ENCODE measurements at places on chromosomes 7 and 10.

DNA sequence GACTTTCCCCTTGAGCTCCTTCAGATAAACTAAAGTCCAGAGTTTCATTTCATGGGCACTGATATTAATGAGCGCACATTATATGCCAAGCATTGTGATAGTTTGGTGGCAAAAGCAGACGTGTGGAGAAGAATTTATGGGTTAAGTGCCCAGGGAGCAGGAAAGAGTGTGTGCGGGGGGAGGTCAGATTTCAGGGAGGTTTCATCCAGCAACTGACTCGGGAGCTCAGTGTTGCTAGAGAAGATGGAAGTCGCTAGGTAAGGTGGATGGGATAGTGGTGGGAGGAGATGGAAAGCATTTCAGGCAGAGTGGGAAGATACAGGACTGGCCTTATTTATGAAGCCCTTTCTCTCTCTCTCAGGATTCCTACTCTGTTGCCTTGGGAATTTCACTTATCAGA is 223.0 kb downstream of the SNX10 start:
- no peak for DNase-seq

DNA sequence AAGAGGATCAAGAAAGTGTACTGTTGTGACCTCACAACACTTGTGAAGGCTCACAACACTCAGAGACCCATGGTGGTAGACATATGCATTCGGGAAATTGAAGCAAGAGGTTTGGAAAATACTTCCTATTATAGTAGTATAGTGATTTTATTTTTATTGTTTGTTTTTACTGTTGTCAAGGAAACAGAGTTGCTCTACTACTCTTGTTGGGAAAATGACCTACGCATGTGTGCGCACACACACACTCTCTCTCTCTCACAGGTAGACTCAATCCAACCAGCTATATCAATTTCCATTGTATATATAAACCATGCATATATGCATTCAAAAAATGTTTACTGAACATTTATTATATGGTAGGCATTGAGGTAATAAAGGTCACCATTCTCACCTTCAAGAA is 63.7 kb upstream of the PRR15 start:
- DNase-seq: no peak

DNA sequence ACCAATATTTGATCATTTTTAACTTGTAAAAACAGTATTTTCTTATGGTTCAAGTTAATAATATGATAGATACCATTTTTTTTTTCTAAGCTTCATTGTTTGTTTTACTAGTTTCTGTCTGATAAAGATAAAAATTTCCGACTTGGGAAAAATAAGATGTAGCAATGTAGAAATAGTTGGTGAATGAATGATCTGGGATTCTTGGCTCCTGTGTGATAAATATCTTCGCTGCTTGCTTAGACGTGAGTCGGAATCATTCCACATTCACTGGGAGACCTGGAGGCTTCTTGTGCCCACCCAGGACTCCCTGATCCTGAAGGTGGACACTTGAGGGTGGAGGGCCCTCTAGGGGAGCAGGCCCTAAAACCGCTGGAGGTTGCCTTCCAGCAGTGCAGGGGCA is 47.9 kb downstream of the EXOC4 start:
- no peak for DNase-seq

- DNase-seq: no peak
These were observed 162.7 kb upstream of the ITGB1 start for GRCh38 chr10:33120700-33121099.

GRCh38 chr10:127368101-127368500 is 171.7 kb upstream of the INSYN2A start:
- no peak for DNase-seq

DNA sequence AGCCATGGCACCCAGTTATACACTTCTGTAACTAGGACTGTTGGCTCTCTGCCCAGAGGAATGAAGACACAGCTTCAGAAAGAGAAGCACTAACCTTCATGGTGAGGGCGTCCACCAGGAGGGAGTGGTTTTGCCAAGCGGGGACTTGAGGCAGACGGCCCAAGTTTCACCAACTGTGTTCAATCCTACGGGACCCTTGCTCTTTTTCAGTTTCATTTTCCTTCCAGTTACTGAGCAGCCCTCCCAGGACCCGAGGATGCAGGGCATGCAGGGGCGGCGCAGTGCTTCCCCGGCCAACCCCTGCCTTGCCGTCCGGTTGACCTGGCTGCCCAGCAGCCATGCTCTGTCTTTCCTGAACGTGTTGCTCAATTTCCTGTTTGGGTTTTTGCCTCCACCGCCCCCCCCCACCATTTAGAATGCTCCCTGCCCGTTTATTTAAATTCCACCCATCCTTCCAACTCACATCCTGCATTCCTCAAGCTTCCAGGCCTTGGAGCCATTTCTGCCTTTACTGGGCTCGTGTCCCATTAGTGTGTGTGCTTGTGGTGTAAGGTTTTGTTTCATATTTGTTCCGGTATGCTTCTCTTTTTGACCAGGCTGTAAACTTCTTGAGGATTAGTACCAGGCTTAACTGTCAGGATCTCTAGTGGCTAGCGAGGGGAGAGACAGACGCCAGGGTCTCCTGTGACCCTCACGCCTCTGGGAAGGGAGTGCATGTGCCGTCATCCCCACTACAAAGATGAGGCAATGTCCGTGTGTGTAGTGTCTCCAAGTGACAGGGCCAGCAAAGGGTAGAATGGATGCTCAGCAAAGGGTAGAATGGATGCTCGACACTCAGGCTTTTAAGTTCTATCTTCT is 31.6 kb downstream of the IL15RA start:
- DNase-seq: no peak

- DNase-seq: no peak
These were observed 33.2 kb downstream of the HIF1AN start for GRCh38 chr10:100568912-100569311.

DNA sequence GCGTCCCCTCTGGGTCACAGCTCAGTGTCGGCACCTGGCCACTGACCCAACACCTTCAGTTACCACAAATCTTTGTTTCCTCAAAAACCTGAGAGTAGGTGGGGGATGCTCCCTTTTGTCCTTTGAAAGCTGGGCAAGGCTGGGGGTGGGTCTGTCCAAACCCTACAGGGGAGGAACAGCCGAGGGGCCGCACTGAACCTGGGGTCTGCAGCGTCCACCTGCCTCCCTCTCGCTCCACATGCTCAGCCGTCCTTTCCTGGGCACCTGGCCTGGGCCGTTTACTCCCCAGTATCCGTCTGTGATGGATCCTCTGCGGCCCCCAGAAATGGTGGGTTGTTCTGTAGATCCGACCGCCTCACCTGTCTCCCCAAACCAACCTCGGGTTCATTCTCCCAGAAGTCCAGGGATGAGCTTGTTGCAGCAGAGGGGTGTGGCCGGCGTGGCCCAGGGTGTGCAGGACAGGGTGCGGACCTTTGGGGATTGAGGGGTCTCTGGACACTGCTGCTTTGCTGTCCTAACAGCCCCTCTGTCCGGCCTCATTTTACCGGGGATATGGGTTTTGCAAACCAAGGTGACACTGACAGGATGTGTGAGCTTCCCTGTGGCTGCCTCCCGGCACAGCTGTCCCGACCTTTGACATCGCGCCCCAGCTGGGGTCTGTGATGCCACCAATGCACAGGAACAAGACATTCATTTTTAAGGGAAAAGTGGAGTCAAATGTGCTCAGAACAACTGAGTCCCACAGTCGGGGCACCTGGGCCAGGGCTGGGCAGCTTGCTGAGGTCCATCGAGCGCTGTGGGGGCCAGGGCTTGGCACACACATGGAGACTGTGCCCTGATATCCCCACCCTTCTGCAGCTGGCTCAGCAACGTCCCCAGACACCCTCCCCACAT is 115.9 kb downstream of the VIPR2 start:
- peak; percentile 4 for DNase-seq

DNA sequence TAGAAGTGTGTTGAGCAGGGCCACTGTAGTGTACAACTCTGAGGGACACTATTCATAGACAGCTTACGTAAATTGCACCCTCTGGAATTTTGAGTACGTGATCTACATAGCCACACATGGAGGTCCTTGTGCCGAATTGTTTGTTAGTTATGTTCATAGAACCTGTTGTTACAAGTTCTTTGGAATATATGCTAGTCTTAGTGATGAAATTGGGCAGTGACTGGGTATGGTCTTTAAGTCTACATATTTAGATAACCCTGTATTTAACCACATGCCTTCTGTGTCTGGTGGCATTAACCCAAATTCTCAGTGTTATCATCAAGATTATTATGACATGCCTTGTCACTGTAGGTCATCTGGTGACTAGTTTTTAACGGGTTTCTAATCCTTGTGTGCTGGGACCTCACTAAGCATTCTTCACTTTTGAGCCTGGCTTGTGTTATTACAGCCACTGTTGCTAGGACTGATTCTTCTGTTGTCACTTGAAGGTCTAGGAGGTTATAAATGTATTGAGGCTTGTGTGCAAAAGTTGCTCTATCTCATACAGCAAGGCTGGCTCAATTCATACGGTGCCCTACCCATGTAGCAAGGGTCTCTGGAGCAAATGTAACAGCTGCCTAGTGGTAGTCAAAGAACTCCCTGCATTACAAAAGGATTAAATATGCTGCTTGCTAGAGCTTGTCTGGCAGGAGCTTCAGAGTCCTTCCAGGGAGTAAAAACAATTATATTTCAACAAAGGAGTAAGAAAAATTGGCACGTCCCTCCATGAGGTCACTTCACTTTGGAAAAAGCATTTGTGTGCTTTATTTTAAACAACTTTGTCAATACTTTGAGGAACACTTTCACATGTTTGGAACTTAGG is 65.4 kb downstream of the CDK14 start:
- DNase-seq: peak; percentile 61

GRCh38 chr7:110983822-110984456 is 107.0 kb upstream of the LRRN3 start:
- DNase-seq: no peak

GRCh38 chr10:76251841-76252671 is 820.6 kb downstream of the LRMDA start:
- no peak for DNase-seq

DNA sequence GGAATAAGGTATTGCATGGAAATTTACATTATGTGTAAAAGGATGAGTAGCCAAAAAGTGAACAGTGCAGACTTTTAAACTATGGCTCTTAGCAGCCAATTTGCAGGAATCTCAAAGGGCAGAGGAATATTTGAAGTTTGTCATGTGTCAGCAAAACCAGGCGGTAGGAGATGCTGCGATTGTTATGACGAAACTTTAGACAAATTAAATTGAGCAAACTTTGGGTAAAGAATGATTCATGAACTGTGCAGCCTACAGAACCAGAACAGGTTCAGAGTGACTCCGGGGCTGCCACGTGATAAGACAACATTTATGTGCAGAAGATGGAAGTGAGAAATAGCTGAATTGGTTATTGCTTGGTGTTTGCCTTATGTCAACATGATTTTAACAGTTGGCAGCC is 39.2 kb upstream of the CCDC6 start:
- DNase-seq: no peak

DNA sequence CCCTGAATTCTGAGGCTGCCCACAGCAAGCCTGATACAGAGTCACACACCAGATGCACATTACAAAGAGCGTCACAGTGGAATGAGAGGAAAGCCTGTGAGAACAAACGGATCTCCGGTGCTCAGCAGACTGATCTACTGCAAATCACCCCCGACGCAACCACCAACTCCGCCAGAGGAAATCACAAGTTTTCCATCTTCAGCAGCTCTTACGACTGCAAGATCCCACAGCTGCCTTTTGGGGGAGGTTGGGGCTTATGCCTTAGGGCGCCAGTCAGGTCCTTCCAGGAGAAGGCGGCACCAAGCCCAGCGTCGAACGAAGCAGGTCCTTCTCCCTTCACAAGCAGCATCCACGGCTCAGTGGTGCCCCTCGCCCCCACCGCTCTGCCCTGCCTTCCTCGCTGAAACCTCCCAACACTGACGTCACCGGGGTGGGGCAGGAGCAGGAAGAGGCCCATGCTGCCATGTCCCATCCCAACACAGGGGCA is 32.5 kb downstream of the PTPRN2 start:
- no peak for DNase-seq

DNA sequence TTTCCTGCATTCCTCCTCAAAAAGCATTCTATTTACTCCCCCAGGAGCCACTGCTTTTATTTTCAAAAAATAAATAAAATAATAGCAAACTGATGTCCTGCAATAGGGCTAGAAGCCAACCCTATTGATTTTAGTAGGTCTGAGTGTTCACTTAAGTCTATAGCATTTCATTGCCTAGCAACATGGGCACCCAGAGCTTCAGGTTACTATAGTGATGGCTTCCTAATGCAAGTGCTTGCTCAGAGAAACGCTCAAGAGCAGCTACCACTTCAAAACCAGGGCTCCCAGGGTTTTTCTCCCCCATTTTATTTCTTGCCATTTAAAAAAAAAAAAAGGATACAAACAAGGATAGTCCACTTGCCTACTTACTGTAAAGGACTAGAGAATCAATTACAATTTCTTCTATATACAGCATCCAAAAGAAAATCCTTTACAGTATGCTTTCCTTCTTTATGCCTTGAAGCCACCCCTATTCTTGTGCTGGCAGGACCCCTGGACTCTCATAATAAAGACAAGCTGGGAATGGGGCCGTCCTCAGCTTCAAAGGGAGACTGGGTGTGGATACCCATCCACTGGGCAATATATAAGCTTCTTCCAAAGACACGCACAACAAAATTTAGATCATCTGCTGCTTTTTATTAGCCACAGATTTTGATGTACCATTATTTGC is 133.3 kb downstream of the VPS41 start:
- no peak for DNase-seq

- DNase-seq: no peak
These were observed 232.3 kb downstream of the ADAM12 start for GRCh38 chr10:126156012-126156411.

DNA sequence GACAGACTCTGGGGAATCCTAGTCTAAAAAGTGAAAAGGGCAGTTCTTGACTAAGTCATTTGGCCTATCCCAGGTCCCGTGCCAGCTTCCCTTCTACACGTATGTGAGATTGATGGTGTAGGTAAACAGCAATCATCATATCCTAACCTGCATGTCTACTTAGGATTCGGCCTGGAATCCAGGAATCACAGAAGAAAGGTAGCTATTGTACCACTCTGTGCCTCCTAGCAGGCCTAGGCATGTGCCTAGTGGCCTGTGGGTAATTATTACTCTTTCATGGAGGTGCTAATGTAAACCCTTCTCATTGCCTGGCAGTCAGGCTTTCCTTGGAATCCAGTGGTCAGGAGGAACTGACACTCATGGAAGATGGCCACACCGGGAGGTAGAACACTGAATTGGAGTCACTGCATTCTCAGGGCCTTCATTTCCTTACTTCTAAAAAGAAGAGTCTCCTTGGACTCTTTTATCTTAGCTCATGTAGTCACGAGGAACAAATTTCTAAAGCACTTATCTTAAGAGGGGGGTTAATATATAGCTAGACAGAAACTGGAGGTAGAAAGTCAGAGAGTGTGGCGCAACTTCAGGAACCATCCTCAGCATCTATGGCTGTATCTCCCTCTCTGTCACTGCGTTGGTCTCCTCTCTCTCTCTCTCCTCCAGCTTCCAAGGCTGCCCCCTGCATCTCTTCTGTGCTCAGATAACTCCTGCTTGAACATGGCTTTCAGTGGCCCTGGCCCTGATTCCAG is 122.5 kb downstream of the C1GALT1 start:
- no peak for DNase-seq

Measured in HAP-1 (cell line).